ENCODE measurements at places on chromosomes 7 and 10. TPM values are rescaled to one million over a fixed set of nuclear protein-coding genes. Genes with fewer than 3 reads are reported as not detected.
A peak's percentile ranks its signal among the peaks of the same experiment; 100 is the strongest.

ZNF32 gene
- total RNA-seq = 13.9 TPM

- no peaks in the 10 kb centered on the region for H3K36me3 ChIP-seq
- peak; percentile 71 for DNase-seq
- H3K27me3 ChIP-seq = peaks cover 39% of the 10 kb centered on the region
- peaks cover 12% of the 10 kb centered on the region for H3K4me1 ChIP-seq
- peak within 1 kb of the TSS; percentile 75 for H3K4me3 ChIP-seq
These were observed at the start of gene RTKN2 for GRCh38 chr10:62268399-62269114. TSS of gene RTKN2 (minus strand) at chr10:62268844. CDS start at chr10:62268610, 234 bp downstream.

DNA sequence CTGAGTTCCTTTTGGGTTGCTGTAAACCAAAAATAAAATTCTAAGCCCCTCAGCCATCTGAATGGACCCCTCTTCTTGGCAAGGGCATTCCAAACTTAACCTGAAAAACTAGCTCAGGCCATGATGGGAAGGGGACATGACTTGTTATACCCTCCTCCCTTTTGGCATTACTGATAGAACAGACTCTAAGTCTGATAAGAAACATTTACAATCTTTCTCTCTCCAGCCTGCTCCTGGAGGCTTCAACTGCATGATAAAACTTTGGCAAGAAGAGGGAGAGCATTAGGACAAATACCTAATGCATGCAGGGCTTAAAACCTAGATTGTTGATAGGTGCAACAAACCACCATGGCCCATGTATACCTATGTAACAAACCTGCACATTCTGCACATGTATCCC, 40.9 kb upstream of the ATOH7 start:
- no peak for DNase-seq
- peaks cover 2% of the 10 kb centered on the region for H3K36me3 ChIP-seq
- H3K4me1 ChIP-seq = no peaks in the 10 kb centered on the region
- no peaks in the 10 kb centered on the region for H3K27me3 ChIP-seq

GRCh38 chr7:78383096-78383880, 584.7 kb downstream of the PHTF2 start:
- no peaks in the 10 kb centered on the region for H3K4me1 ChIP-seq
- H3K36me3 ChIP-seq = no peaks in the 10 kb centered on the region
- no peak overlapping the region for H3K4me3 ChIP-seq
- no peaks in the 10 kb centered on the region for H3K27me3 ChIP-seq
- DNase-seq = no peak
- H3K27ac ChIP-seq = no peak overlapping the region

GRCh38 chr10:117014835-117015234, 9.8 kb upstream of the SHTN1 start:
- no peak overlapping the region for H3K27ac ChIP-seq
- H3K27me3 ChIP-seq = peaks cover 11% of the 10 kb centered on the region
- no peaks in the 10 kb centered on the region for H3K36me3 ChIP-seq
- H3K4me1 ChIP-seq = no peaks in the 10 kb centered on the region
- no peak overlapping the region for H3K4me3 ChIP-seq

GIMAP2 gene
- total RNA-seq = 40.7 TPM

- H3K4me1 ChIP-seq = peaks cover 39% of the 10 kb centered on the region
- H3K36me3 ChIP-seq = peaks cover 50% of the 10 kb centered on the region
- no peaks in the 10 kb centered on the region for H3K27me3 ChIP-seq
- H3K27ac ChIP-seq = no peak overlapping the region
- no peak for DNase-seq
- H3K4me3 ChIP-seq = no peak overlapping the region
These were observed 85.9 kb downstream of the CDK6 start for GRCh38 chr7:92750447-92750839.

DNA sequence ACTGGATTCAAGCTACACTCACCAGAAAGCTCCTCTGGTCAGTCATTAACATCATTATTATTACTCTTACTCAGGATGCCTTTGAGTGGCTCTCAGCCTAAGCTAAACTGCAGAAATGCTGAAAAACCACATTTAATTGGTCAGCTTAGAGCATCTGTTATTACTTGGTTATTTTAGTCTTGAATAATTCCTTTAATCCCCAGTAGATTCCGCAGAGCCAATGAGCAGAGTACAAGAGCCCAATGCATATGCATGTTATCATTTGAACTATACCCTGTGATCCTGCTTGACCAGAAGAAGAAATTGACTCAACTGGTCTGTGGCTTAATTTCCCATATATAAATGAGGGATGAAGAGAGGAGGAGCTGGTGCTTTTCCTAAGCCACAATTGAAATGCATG, 417.6 kb upstream of the C7orf33 start:
- no peaks in the 10 kb centered on the region for H3K27me3 ChIP-seq
- H3K4me1 ChIP-seq = no peaks in the 10 kb centered on the region
- no peaks in the 10 kb centered on the region for H3K36me3 ChIP-seq

DNA sequence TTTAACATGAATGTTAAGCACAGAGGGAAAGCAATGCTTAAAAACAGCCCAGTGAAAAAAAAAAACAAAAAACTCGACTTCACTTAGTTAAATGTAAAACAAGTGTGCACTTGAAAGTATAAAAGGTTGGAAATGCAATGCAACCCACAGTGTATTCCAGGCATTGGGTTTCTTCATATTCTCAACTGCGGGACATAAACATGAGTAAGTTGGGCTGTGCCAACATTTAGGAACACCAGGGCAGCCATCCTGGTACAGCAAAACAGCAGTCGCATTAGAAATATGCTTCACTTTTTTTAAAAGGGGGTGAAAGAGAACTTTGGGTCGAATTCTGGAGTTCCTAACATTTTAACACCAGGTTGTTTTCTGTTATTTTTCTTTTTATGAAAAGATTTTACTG, 937 bp downstream of the STEAP1 start:
- peaks cover 3% of the 10 kb centered on the region for H3K4me1 ChIP-seq
- no peak overlapping the region for H3K27ac ChIP-seq
- H3K36me3 ChIP-seq = no peaks in the 10 kb centered on the region
- H3K4me3 ChIP-seq = peak overlapping the region; percentile 59
- DNase-seq = no peak

DNA sequence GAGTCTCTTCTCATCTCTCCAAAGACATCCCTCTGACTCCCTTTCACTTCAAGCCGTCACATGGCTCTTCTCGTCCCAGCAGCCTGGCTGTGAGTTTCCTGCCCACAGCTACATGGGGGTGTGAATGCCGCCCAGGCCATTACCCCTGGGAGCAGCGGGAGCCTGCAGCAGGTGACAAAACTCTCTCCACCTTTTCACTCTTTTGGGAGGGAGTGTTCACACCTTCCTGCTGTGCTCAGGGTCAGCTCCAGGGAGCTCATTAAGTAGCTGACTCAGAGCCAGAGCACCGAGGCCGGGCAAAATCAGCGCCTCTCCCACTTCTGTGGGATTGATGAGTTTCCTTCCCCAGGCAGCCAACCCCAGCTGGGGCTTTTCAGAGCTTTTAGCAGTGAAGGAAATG, 271.3 kb downstream of the TYW1 start:
- H3K27ac ChIP-seq = no peak overlapping the region
- no peak overlapping the region for H3K4me3 ChIP-seq
- no peaks in the 10 kb centered on the region for H3K4me1 ChIP-seq
- peaks cover 10% of the 10 kb centered on the region for H3K36me3 ChIP-seq
- DNase-seq = no peak

Measured in activated naive CD8-positive, alpha-beta T cell treated with anti-CD3 and anti-CD28 coated beads for 36 hours (primary cell).